Activated T-cell treated with anti-CD3 and anti-CD28 coated beads for 24 hours (primary cell): ENCODE measurements at places on chromosomes 3 and 15.

GRCh38 chr3:172357850-172358754 is 90.2 kb downstream of the GHSR start:
- DNase-seq = no peak

DNA sequence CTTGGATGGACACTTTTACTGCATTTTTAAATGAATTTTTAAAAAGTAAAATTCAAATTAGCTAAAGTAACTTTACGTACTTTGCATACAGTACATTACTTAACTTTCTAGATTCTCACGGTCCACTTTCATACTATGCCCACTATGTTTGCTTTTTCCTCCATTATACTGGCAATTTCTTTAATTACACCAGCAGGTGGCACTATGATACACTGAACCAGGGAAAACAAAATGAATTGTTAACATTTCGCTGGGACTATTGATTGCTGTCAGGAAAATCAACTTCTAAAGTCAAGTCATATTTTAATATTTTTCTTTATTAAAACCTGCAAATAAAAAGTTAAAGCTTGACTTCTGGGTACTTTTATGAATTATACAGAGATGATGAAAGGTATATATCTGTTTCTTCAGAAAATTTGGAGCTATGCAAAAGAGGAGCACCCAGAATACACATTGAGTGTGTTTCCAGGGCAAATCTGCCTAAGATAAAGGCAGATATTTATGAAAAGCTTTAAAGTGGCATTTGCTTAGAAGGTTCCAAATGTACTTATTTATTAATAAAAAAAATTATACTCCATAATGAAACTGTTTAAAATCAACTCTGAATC is 21.8 kb upstream of the POU1F1 start:
- DNase-seq = no peak

DNA sequence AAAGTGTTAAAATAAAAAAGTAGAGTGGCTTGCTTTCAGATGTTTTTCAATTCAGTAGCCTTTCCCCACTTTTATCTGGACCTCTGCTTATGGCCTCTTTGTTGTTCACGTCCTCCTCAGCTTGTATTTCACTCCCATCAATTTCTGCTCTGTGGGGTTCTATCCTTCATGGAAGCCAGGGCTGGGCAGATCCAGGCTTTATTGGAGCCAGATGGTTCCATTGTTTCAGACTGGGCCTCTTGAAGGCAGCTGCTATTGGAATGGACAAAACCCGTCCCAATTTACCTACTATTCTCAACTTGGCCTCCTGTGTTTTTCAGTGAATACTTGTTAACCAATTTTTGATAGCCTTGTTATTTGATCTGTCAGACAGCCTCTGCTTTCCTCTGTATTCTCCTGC is 10.9 kb upstream of the AADACL2 start:
- no peak for DNase-seq

DNA sequence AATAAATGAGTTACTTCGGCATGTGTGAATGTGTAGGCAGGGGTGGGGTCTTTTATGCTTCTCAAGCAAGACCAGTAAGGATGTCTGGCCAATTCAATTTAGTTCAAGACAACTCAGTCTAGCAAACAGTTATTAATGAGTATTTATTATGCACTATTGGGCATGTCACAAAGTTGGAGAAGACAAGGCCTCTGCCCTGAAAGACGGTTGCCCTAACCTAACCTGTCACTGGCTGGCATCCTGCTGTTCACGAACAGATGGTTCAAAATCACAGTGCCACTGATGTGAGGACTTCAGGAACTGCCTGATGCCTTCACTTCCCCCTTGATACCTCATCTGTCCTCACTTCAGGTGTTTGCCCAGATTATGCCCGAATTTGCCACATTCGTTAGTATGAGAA is 217.8 kb downstream of the SOX2 start:
- no peak for DNase-seq

- no peak for DNase-seq
Observed at GRCh38 chr3:129519449-129519848, 9.0 kb upstream of the RHO start.

DNA sequence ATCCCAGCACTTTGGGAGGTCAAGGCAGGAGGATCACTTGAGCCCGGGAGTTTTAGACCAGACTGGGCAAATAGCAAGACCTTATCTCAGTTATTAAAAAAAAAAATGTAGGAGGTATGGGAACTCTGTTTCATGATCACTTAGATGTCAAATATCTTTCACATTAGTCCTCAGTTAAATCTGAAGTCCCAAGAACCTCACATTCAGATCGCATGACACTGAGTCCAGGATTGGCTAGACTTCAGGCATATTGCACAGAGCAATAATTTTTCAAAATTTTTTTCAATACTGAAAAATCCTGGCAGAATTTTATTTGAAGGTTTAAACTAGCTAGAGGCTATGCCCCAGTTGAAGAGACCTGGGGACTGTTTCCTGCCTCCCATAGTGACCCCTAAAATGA is 56.3 kb upstream of the ZNF148 start:
- no peak for DNase-seq

- DNase-seq = no peak
Observed at GRCh38 chr15:63073497-63074172, 31.1 kb downstream of the TPM1 start.

GRCh38 chr15:45320581-45321205 is 57.7 kb downstream of the GATM start:
- DNase-seq = no peak

DNA sequence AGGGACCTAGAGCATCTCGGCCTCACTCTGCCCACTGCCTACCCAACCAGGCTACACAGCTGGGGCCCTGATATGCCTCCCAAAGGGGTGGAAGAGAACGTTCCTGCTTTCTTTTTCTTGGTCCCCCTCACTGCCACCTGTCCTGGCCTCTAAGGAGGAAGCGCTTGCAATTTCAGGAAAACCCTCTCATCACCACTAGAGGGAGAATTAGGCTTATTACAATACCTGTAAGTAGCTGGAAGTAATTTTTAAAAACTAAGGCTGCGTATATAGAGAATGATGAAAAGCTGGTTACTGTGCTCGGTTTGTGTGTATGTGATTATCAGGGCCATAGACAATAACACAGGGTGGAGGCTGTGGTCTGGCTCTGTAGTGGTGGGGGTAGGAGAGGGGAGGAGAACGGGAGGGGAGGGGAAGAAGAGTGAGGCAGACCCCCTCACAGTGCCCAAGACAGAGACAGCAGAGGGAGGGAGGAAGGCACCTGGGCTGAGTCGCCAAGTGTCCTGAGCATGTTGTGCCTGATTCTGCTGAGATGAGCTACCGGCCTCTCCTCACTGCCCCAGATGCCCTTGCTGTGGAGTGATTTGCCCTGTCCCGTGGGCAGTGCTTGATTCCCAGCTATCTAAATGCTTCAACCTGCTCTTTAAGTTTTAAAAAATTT is 3.3 kb downstream of the GABRG3 start:
- no peak for DNase-seq

- no peak for DNase-seq
Observed at GRCh38 chr3:124685481-124685880, 44.8 kb upstream of the UMPS start.
